ENCODE measurements at places on chromosomes 7 and 10.
A peak's percentile ranks its signal among the peaks of the same experiment; 100 is the strongest.

- DNase-seq, result no peak
Measured at GRCh38 chr10:130557181-130557845, 421.1 kb downstream of the GLRX3 start.

GRCh38 chr7:44105832-44106231 is 1.7 kb downstream of the AEBP1 start:
- no peak for DNase-seq

- DNase-seq, result no peak
Measured at GRCh38 chr10:125983656-125984055, 87.3 kb downstream of the FANK1 start.

DNA sequence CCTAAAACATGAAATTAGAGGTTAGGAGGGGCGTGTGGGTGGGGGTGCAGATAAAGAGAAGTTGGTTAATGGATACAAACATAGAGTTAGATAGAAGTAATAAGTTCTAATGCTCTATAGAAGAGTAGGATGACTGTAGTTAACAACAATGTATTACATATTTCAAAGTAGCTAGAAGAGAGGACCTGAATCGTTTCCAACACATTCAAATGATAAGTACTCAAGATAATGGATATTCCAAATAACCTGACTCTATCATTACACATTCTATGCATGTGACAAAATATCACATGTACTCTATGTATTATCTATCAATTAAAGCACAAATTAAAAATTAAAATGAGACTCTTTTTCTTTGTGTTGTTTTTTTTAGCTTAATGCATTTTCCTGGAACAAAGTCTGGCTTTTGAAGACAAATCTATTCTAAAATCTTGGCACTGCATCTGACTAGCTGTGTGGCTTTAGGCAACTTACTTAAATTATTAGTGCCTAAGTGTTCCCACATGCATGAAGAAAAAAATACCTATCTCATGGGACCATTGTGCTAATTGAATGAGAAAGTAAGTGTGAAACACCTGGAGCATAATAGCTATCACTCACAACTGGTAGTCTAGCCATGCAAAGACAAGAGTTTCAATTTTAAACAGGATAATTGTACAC is 75.7 kb downstream of the SEMA3C start:
- DNase-seq, result no peak

- no peak for DNase-seq
Measured at GRCh38 chr10:28984431-28984830, 304.4 kb upstream of the LYZL1 start.

DNA sequence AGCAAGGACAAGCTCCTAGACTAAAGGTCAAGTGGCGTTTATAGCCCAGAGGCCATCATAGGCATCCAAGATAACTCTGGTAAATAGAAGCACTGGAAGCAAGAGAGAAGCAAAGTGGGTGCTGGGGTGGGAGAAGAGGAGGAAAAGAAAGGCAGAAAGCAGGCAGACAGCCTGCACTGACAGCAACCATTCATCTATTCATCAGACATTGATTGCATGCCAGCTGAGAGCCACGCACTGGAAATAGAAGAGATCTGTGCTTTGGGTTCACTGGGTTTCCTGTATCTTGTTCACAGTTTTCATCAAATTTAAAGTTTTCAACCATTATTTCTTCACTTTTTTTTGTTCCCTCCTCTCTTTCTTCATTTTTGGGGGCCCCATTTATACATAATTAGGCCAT is 4.7 kb upstream of the SLIT1 start:
- no peak for DNase-seq

- DNase-seq, result no peak
Measured at GRCh38 chr10:3801558-3802192, 16.7 kb upstream of the KLF6 start.

DNA sequence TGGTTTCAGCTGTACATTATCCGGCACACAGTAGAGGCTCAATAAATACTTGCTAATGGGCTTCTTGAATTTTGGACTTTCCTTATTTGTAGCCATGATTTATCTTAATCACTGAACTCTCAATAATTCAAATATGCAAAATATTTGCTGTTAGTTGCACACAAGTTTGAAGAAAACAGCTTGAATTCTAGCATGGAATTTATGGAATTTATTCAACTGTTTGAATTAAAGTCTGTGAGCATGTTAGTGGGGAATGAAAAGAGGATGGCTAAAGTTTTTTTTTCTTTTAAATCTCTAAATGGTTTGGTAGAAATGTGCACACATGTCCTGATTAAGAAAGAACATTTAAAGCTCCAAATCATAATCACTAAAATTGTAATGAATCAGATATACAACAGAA is 42.5 kb downstream of the SIRT1 start:
- no peak for DNase-seq

GRCh38 chr10:75035975-75036708 is 75.3 kb upstream of the SAMD8 start:
- DNase-seq, result no peak

- no peak for DNase-seq
Measured at GRCh38 chr10:82826132-82826531, 951.1 kb downstream of the NRG3 start.

- no peak for DNase-seq
Measured at GRCh38 chr7:151367284-151367683, 25.7 kb downstream of the NUB1 start.

GRCh38 chr10:73839276-73839966 is 28.0 kb upstream of the NDST2 start:
- DNase-seq, result no peak

DNA sequence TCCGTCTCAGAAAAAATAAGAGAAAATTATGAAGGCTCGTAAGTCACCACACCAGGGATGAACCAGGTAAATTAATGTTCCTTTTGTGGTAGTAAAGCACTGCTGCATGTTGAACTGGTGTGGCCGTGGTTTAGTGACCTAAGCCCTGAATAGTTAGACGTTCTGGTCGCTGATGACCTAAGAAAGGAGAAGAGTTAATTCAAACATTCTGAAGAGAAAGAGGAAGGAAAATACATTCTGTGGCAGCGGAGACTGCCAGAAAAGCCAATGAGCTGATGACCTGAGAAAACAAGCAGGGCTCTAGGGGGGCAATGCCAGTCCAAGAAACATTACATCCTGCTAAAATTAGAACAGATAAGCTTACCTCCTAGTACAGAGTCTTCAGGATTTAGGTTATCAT is 17.5 kb downstream of the DNAJC9 start:
- no peak for DNase-seq

DNA sequence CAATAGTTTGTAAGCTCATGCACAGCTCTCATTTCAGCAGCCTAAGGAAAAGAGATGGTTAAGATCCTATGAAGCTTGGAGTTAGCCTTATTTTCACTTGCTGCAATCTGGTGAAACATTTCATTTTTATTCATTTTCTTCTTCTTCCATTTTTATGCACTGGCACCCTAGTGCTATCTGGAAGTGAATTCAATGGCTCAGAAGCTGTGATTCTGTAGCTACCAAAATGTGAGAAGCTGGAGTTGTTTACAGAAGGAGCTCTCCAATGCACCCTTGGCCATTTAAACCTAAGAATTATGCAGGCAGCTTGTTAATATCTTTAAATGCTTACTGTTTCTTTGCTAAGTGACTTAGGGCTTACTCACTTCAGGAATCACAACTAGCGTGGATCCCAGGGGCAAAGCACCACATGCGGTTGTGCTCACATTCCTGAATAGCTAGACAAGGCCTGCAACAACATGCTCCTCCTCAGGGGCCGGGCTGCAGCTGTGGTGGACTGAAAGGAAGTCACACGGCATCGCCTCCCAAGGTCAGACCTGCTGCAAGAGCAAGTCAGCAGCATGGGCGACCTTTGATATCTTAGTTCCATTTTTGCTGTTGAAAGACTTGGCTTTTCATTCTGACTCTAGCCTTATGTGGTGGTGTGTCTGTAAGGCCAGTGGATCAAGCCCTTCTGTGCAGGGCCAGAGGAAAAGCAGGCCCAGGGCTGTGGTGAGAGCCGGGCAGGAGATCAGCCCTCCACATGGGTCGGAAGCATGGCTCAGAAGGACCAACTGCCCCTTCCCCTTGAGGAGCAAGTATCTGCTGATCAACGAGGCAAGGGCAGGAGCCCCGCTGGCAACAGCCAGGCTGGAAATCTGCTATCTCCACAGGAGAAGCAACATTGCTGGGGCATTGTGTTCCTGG is 91.9 kb upstream of the MBL2 start:
- DNase-seq, result no peak

DNA sequence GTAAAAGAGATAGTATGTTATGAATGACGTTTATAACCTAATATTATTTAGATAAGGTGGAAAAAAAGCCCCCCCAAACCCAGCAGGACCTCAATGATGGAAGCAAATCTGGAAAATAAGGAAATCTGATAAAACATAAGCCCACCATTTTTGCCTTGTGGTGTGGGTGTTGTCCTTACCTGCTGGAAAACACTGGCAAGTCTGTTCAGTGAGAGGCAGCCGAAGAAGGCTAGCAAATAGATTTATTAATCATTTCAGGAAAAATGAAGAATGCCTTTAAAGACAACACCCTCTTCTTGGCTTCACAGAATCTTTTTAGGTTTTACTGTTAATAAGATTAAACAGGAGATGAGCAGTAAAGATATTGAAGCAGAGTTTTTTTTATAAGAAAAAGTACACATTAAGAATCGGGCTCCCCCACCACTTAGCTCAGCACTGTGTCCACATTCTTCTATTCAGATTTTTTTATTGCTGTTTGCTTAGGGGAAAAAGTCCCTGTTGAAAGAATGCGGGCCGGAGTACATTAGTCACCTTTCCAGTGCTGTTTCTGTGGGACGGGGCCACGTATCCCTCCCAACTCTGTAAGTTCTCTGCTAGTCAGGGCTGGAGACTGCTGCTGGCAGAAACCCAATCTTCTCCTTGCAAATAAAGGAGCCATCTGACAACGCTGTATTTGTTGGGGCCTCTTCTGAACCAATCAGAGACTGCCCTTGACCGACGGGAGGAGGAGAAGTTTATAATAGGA is 104.1 kb downstream of the EVX1 start:
- DNase-seq, result no peak

GRCh38 chr7:44460325-44460724 is 30.1 kb downstream of the NUDCD3 start:
- DNase-seq, result peak; percentile 86

- DNase-seq, result no peak
Measured at GRCh38 chr10:77045085-77045484, 592.5 kb downstream of the KCNMA1 start.

GRCh38 chr7:29883462-29884398 is 77.4 kb downstream of the WIPF3 start:
- no peak for DNase-seq

DNA sequence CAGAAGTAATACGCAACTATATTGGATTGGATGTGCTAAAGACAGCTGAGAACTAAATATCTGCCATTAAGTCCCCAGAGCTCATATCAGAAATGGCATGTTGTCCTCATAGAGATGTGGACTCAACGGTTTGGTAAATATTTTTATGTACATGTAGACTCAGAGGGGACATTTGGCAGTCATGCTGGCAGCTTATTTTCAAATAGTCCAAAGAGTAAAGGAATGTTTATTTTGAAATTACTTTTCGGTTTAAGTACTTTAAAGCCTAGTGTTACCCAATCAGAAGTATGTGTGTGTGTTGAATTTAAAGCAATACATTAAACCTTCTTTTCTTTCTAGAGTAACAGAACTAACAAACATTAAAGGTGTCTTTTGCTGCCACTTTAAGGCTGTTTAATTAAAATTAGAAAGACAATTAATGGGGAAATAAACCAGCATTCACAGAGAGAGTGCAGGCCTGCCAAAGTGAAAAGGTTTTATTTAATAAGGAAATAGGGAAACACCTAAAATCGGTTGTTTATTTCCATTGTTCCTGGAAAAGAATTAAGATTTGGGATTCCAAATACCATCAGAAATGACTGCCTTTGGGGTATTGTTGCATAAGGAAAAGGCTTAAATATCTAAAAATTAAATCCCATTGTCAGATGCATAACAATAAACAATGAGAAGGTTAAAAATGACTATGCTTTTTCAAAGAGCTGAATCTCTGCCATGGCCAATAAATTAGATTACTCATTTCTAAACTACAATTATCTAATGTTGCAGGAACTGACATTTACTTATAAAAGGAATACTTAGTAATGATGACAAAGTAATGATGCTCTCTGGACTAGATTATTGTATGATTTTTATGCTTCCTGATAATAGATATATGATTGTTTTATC is 113.4 kb upstream of the AHR start:
- DNase-seq, result no peak

- no peak for DNase-seq
Measured at GRCh38 chr10:97774811-97775294, 3.1 kb upstream of the SFRP5 start.

GRCh38 chr7:116298576-116298975 is 88.2 kb downstream of the TES start:
- DNase-seq, result no peak

DNA sequence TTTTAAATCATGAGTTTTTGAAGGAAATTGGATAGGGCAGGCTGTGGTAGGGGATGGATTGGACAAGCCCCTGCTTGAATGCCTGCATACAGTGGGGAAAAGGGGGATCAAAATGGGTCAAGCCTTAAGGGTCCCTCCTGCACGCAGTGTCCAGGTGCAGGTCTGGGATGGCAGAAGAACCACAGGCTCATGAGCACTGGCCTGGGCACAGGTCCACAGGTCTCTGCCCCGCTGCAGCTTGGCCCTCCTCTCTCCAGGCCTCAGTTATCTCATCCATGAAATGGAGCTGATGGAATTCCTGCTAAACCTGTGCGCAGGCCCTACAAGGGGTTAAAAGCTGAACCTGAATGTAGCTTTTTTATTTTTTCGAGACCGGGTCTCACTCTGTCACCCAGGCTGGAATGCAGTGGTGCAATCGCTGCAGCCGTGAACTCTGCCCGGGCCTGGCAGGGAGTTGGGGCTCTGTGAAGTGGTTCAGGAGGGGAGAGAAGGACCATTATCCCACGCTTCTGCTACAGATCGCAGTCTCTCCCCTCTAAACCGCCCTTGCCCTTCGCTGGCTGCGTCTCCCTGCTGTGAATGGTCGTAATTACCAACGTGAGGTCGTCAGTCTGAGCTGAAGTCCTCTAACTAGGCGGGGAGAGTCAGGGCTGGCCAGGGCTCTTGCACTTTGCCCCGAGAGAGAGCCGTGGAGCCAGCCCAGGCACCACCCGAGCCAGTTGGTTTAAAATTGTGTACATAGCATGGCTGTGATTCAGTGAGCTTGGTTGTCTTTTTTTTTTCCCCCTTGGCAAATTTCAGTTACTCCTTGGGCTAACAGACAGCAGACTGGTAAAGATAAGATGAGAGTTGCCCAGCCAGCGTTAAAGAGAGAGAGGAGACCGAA is 77.5 kb upstream of the GTF2I start:
- DNase-seq, result no peak

DNA sequence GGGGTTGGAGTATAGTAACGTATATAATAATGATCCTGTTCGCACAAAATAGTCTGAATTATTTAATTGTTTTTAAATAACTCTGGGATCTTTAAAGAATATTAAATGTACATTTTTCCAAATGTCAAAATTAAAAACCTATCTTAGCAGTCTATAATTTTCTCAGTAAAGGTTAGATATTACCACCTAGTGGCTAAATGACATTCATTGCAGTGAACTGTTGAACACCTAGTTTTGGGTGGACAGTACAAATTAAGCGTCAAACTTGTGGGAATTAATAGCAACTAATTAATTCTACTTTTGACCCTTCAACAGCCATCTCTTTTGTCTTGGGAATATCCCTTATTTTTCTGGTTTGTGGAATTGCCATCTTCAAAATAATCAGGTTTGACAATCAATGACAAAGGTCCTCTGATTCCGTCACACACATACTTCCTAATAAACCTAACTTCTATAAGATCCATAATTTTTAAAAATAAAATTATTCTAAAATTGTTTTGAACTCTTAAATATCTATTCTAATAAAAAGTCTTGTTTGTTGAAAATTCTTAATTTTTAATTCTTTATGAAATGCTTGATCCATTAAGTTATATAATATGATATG is 165.7 kb downstream of the SEMA3D start:
- DNase-seq, result no peak

Data from T-helper 1 cell (primary cell).